ENCODE measurements at places on chromosomes 7 and 10.

DNA sequence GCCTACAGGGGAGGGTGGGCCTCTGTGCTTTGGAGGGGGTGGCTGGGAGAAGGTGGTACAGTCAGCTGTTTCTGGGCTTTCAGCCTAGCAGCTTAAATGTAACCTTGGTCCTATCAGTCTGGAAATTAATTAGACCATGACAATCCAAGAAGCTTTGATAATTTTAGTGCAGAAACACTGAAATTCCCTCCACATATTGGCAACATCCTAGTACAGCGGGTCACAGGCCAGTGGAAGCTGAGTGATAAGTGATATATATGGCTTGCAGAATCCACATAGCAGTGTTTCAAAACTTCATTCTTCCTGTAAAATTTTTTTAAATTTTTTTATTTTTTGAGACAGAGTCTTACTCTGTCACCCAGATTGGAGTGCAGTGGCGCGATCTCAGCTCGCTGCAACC lies 212.6 kb downstream of the TYW1 start:
- DNase-seq = no peak

GRCh38 chr7:36682102-36682501 lies 42.2 kb downstream of the AOAH start:
- DNase-seq = no peak

GRCh38 chr7:29563590-29564495 lies at the start of gene PRR15:
PRR15 (plus strand) TSS chr7:29563835; CDS start chr7:29566330, 2,495 bp downstream.
- DNase-seq = no peak

GRCh38 chr10:10959666-10960065 lies 58.0 kb upstream of the CELF2 start:
- no peak for DNase-seq

DNA sequence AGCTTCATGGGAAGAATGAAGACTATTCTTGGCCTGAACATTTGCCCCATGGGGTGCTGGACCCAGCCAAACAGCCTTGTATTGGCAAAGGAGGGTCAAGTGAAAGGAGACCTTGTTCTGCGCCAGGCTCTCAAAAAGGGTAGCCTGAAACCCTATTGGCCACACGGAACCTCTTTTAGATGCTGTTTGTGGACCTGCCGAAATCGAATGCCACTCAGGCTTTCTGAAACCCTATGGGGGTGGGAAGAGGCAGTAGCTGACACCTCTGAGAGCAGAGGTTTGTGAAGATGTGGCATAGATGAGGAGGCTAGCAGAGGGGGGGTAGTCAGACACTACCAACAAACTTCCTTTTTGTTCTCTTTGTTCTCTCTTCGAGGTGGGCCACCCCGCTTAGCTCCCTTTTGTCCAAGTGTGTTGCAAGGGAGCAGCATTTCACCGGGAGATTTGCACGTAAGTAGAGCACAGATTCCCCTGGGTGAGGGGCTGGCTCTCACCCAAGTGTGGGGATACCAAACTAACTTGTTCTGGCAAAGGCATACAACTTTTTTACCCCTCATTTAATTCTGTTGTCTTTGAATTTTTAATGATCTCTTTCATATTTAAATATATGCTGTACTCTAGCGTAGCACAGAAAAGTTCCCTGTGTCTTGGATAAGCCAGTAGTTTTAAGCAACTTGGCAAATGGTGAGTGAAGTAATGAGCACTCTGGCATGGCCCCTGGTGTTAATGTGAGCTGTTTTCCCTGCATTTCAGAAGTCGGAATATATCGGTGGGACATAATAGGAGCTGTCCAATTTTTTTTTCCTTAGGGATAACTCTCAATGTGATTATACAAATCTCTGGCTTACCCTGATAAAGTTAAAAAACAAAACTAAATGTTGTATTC lies 107.7 kb downstream of the SEPTIN7 start:
- no peak for DNase-seq

GRCh38 chr10:35462491-35462934 lies 126.2 kb downstream of the CCNY start:
- no peak for DNase-seq

- no peak for DNase-seq
Observed at GRCh38 chr10:124168991-124169802, 75.8 kb upstream of the CHST15 start.

- no peak for DNase-seq
Observed at GRCh38 chr10:31320550-31321211, 1.7 kb downstream of the ZEB1 start.

DNA sequence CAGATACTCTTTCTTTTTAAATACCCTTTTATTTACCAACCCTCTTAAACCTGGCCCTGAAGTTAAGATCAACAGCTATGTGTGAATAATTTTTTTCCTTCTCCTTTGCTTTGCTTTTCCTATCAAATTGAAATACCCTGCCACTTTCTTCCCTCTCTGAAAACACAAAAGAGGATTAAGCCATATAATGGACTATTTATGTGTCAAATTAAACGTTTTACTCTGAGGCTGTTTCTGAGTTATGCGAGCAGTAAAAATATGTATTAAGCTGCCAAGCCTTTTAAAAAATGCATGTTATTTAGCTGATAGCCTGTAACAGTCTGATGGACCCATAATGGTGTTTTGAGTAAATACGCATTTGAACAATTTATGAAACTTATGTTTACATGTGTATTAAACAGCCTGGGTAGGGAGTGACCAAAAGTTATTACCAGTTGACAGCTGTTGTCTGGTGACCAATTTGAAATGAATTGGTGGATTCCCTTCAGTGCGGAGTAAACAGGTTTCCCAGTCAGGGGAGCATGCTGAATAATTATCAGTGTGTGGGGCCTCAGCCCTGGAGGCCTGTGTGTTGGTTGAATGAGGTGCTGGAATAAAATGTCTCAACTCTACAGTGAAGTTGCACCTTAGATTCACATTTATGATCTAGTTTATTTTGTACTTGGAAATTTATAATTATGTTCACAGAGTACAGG lies 89.6 kb downstream of the AUTS2 start:
- DNase-seq = no peak

GRCh38 chr10:126109893-126110292 lies 213.5 kb downstream of the FANK1 start:
- DNase-seq = no peak

DNA sequence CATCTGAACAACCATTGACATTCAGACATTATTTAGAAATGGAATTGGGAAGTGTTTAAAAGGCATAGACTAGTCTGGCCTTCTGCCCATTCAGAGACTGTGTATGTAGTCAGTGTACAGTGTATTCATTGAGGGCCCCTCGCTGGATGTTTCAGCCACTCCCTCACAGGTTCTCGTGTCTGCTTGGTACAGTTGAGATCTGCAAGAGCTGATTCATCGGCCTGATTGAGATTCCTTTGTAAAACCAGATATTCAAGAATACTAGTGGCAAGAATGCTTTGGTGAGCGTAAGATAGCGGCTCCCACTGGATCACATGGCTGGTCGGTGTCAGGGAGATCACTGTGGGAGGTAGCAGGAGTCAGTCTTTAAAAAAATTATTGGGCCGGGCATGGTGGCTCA lies 119.5 kb downstream of the TCF7L2 start:
- no peak for DNase-seq

- DNase-seq = no peak
Observed at GRCh38 chr10:82934947-82935346, 1060.0 kb downstream of the NRG3 start.

GRCh38 chr7:10237306-10237705 lies 736.4 kb upstream of the PHF14 start:
- DNase-seq = no peak

GRCh38 chr10:128990986-128991385 lies 476.1 kb upstream of the MGMT start:
- DNase-seq = no peak

DNA sequence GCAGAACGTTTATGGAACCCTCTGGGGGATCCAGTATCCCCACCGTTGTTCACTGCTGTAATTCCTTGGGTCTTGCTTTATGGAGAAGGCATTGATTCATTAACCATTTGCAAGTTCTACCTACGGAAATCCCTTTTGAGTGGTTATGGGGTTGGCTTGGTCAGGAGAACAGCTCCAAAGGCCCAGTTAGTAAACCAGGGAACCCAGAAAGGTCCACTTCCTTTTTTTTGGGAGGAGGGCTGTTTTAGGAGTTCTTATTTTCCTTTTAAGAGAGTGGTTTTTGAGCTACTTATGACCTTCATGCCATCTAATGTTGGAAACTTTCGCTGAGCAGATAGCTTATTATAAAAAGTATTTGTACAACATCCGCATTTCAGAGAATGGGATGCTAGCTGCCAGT lies 1.3 kb downstream of the POR start:
- DNase-seq = no peak

DNA sequence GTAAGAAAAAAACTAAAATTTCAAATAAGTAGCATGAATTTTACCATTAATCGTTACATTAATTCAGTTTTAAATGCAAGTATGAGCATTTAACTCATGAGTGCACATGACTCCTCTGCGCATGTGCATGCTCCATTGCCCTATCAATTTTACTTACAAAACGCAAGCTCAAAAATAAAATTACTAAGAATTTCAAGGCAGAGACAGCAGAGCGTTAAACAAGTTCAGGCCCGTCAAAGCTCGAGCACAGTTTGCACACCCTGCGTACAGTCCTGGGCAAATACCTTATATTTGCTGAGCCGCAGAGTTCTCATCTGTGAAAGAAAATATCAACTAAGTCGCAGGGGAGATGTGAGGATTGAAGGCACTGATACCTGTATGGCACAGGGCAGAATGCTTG lies 373.6 kb downstream of the BBS9 start:
- DNase-seq = no peak

DNA sequence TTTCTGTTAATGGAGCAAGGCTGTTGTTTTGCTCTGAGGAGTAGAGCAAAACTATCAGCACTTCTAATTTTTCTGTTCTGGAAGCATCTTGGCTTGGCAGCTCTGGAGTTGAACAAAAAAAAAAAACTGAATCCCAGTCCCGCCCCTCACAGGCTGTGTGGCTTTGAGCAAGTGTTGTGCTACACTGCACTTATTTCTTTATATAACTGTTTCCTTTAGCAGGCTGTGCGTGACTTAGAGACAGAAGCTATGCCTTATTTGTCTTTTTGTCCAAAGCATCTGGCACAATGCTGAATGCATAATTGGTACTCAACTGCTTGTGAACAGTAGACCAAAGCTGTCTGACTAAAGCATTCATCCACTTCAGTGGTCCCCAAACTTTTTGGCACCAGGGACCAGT lies 96.1 kb downstream of the AMPH start:
- no peak for DNase-seq

- DNase-seq = no peak
Observed at GRCh38 chr10:72108830-72109635, 20.7 kb upstream of the SPOCK2 start.

DNA sequence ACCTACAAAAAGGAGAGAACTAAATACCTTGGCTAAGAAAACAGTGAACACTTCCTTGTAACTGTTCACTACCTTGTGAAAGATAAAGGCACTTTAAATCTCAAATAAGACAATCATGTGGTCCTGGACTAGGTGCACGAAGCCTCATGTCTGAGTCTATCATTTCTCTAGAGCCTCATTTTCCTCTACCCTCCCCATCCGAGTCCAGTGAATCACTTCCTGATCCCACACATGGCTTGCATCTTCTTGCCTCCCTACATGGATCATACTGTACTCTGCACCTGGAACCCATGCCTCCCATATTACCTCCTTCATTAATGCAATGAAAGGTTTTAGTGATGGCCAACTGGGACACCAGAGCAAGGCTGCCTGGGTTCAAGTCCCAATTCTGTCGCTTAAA lies 34.5 kb downstream of the SNX10 start:
- no peak for DNase-seq

DNA sequence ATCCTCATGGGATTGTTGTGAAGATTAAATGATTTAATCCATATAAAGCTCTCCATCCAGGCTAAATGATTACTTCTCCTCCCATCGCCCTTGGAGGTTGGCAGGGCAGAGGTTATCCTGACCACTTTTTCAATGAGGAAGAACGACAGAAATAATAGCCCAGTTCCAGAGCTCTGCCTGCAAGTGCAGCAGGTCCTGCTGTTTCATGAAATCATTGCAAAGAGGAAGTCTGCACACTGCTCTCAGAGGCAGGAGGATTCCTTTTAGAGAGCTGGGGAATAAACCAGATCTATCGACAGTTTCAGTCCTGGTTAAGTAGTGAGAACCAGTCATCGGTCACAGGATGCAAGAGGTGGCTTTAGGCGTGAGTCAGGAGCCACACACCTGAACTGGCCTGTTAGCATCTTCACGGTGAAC lies 25.0 kb upstream of the CDH23 start:
- no peak for DNase-seq
